ENCODE measurements at places on chromosomes 16 and 17. TPM values are rescaled to one million over a fixed set of nuclear protein-coding genes. Genes with fewer than 3 reads are reported as not detected.

The PRR15L gene
- total RNA-seq: 64.9 TPM

The SSTR5 gene
- total RNA-seq: not detected

The KRTAP3-3 gene
- not detected for total RNA-seq

- H3K27ac ChIP-seq: no peak overlapping the region
- H3K36me3 ChIP-seq: no peaks in the 10 kb centered on the region
- H3K4me3 ChIP-seq: no peak overlapping the region
- no peak for DNase-seq
- H3K27me3 ChIP-seq: peaks cover 4% of the 10 kb centered on the region
These were observed 35.2 kb upstream of the GOSR2 start for GRCh38 chr17:46887717-46888116.

- no peak for DNase-seq
- H3K27me3 ChIP-seq: no peaks in the 10 kb centered on the region
- no peak overlapping the region for H3K4me3 ChIP-seq
- no peaks in the 10 kb centered on the region for H3K36me3 ChIP-seq
- H3K4me1 ChIP-seq: no peaks in the 10 kb centered on the region
These were observed 10.2 kb downstream of the PIP4K2B start for GRCh38 chr17:38789185-38789584.

DNA sequence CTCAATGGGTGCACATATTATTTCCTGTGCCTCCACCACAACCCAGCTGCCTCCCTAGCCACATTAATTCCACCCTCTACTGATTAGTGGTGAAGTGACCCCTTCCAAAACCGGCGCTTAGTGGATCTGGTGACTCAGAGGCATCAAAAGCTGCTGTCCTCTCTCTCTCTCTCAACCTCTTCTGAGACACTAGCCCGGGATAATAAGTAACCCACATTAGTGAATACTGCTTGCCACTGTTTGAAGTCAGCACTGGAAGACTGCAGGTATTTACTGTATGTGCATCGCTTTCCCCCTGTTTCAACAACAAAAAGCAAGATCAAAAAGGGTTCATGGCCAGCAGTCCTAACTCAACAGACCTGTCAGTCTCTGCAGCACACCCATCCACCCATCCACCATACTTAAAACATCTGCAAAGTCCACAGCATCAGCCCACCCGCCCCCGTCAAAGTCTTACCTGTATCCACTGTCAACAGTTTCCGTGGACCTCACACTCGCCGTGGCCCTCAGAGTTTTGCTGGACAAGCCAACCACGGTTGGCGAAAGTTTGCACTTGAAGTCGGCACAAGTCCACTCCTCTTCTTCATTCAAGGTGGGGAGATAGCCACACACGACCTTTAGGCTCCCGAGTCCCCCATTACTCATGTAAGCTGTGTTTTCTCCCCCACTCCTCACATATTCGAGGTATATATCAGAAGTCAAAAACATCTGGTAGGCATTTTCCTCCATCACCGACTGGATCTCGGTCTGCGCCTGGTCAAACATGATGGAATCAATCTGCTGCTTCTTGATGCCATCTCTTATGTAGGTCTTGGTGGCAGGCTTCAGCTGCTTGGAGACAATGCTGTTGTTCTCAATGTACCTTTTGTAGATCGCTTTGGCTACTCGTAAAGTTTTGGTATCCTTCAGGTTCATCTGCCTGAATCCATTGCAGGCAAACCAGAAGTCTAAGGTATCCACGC lies 3.8 kb downstream of the AXIN2 start:
- no peaks in the 10 kb centered on the region for H3K27me3 ChIP-seq
- H3K4me1 ChIP-seq: peaks cover 19% of the 10 kb centered on the region
- peak overlapping the region; percentile 97 for H3K4me3 ChIP-seq
- DNase-seq: peak; percentile 73

DNA sequence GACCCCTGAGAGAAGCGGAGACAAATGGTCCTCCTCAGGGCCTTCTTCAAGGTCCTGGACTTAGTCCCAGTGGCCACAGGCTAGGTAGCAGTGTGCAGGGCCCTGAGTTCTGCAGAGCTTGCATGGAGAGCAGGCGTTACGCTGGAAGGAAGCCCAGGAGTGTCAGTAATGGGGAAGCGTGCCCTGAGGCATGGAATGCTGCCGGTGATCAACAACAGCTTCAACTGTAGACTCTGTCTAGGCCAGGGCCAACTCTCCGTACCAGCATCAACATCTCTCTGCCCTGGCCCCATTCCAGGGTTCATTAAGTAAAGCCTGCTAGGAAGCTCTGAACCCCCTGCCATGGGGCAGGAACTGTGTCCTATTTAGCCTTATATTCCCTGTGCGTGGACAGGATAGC lies 568 bp upstream of the TNK1 start:
- H3K36me3 ChIP-seq: no peaks in the 10 kb centered on the region
- peaks cover 11% of the 10 kb centered on the region for H3K4me1 ChIP-seq
- peak overlapping the region; percentile 57 for H3K27ac ChIP-seq
- H3K27me3 ChIP-seq: no peaks in the 10 kb centered on the region

DNA sequence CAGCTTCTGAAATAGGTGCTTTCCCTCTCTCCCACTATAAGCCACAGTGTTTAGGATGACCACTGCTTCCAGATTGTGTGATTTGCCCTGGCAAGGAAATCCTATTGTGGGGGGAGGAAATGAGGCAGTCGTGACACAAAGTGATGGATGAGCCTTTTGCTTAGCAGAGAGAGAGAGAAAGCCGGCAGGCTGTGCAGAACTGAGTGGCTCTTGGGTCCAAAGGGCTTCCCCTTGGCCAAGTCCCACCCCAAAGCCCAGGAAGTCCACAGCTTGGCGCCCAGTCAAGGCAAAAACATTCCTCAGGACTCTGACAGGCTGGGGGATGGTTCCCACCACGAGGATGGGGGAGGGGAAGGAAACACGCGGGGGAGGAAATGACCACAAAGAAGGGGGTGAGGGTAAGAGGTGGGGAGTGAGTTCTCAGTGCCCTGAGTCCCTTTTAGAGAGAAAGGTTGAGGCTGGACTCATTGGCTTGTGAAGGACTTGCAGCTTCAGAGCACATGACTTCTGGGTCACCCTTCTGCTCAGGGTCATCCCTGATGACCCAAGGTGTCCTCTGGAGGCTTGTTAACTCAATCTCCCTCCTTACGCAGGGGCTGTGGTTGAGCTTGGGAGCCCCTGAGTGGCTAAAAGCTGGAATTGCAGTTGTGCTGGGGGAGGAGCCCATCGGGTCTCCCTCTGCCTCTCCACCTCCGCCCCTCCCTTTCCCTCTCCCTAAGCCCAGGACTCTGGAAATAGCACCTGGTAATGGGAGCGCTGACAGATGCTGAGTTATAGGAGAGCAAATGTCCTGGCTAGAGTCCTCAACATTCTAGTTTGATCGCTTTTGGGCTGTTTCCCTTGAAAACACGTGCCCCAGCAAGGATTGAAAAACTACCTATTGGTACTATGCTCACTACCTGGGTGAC lies 10.3 kb upstream of the MSL1 start:
- no peaks in the 10 kb centered on the region for H3K36me3 ChIP-seq
- peak overlapping the region; percentile 76 for H3K27ac ChIP-seq
- peak; percentile 95 for DNase-seq
- peaks cover 80% of the 10 kb centered on the region for H3K4me1 ChIP-seq
- H3K4me3 ChIP-seq: no peak overlapping the region

- no peak overlapping the region for H3K4me3 ChIP-seq
- no peaks in the 10 kb centered on the region for H3K36me3 ChIP-seq
- H3K27ac ChIP-seq: no peak overlapping the region
- DNase-seq: no peak
These were observed 10.2 kb downstream of the PIK3R5 start for GRCh38 chr17:8955021-8955959.

DNA sequence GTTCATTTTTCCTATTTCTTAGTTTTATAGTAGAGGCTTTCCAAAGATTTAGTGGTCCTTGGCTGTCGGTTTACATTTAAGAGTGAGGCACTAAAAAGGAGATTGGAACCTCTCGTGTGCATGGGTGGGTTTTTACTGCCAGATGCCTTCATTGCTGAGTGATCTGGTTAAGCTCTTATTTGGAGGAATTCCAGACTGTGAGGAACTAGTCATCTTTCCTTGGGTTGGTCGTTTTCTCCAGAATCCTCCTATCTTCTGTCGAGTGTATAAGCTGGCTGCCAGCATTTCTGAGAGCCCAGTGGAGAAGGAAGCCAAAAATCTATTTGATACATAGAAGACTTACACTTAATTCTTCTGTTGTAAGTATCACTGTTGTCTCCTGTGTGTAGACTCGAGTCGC lies 22.6 kb downstream of the IST1 start:
- peaks cover 3% of the 10 kb centered on the region for H3K36me3 ChIP-seq
- DNase-seq: peak; percentile 30
- H3K27ac ChIP-seq: peak overlapping the region; percentile 25
- H3K4me3 ChIP-seq: no peak overlapping the region
- no peaks in the 10 kb centered on the region for H3K27me3 ChIP-seq

DNA sequence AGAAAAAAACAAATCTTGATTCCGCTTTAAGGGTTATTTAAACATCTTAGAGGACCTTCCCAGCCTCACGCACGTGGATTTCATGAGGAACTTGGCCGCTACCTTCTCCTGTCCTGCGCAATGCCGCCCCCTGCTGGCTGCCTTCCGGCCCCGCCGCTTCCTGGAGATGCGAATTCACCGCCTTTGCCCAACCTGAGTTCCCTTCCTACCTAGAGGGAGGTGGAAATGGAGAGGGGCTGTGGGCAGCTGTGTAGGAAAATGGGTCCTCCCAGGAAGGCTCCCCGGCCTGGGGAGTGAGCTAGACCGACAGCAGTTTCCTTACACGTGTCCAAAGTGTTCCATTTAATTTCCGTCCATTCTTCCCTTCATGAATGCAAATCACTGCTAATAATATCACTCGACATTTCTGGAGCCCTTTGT lies 1.0 kb upstream of the ABCC12 start:
- peak; percentile 91 for DNase-seq
- H3K27me3 ChIP-seq: no peaks in the 10 kb centered on the region

DNA sequence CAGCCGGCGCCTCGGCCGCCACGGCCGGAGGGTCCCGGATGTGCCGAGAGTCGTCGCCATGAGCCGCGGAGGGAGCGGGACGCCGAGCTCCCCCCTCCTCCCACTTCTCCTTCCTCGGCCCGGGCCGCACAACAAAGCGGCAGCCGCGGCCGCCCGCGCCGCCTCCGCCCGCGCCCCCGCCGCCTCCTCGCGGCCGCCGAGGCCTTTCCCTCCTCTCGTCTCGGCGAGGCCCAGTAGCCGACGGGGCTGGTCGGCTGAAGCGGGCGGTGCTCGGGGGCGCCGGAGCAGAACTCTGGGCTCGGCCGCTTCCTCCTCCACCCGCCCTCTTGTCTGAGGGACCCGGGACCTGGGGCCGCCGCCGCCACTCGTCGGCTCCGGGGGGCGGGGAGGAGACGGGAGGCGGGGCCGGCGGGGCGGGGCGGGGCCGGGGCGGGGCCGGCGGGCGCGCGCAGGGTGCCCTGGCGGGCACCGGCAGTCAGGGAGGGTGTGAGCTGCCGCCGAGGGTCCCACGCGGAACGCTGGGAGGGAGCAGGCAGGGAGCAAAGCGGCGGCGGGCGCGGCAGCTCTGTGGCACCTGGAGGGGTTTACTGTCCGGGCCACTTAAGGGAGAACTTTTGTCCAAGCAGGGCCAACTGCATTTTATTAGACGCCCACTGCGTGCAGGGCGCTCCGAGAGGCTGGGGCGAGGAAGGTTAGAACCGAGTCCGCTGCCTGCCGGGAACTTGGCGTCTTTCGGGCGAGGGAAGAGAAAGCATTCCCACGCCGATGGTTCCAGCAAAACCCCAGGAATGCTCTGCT lies at the start of gene SMURF2:
SMURF2 (minus strand) TSS at position 332 of the 798 bp plus-strand sequence. CDS start 427 bp downstream, outside the sequence.
- H3K27me3 ChIP-seq: no peaks in the 10 kb centered on the region
- no peaks in the 10 kb centered on the region for H3K36me3 ChIP-seq
- peak within 1 kb of the TSS; percentile 98 for H3K27ac ChIP-seq
- peak within 1 kb of the TSS; percentile 92 for H3K4me3 ChIP-seq
- H3K4me1 ChIP-seq: peaks cover 14% of the 10 kb centered on the region

DNA sequence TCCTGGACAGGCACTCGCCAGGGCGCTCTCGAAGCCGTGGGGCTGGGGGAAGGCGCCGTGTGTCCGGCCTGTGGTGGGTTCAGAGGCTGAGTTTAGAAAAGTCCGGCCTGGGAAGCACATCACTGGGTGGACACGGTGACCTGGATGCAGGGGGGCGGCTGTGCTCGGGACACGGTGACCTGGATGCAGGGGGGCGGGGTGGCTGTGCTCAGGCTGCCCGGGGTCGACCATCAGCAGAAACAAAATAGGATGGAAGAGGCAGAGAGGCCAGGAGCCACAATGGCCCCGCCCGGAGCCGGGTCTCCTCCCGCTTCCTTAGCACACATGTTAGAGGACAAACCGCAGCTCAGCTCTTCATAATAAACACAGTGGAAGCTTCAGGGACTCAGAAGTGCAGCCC lies 43.2 kb upstream of the GNG13 start:
- H3K36me3 ChIP-seq: no peaks in the 10 kb centered on the region
- H3K4me3 ChIP-seq: no peak overlapping the region
- no peak overlapping the region for H3K27ac ChIP-seq
- H3K27me3 ChIP-seq: no peaks in the 10 kb centered on the region
- DNase-seq: no peak
- no peaks in the 10 kb centered on the region for H3K4me1 ChIP-seq

Measured in hepatocyte (in vitro differentiated cells).